Thyroid gland (tissue), 4 donors: ENCODE measurements at places on chromosomes 12 and 14. TPM values are rescaled to one million over a fixed set of nuclear protein-coding genes. Genes with fewer than 3 reads are reported as not detected.

The APOF gene
- total RNA-seq, result not detected

The SDS gene
- not detected for total RNA-seq

The STON2 gene
- total RNA-seq, result 104 TPM

GRCh38 chr12:25146686-25147085 lies 48.3 kb downstream of the DNAI7 start:
- H3K36me3 ChIP-seq, result no peaks in the 10 kb centered on the region
- no peak overlapping the region for H3K4me3 ChIP-seq
- DNase-seq, result no peak
- H3K4me1 ChIP-seq, result no peaks in the 10 kb centered on the region

GRCh38 chr12:49798248-49798647 lies 30.0 kb downstream of the NCKAP5L start:
- H3K27me3 ChIP-seq, result no peaks in the 10 kb centered on the region
- no peak overlapping the region for H3K27ac ChIP-seq
- H3K4me1 ChIP-seq, result no peaks in the 10 kb centered on the region
- peaks cover 36% of the 10 kb centered on the region for H3K36me3 ChIP-seq
- no peak for DNase-seq

- DNase-seq, result peak; percentile 94
- no peaks in the 10 kb centered on the region for H3K27me3 ChIP-seq
- peak overlapping the region; percentile 97 for H3K27ac ChIP-seq
- H3K36me3 ChIP-seq, result no peaks in the 10 kb centered on the region
These were observed 26.4 kb upstream of the GPR132 start for GRCh38 chr14:105091517-105092170.

- no peak for DNase-seq
- no peaks in the 10 kb centered on the region for H3K36me3 ChIP-seq
- peak overlapping the region; percentile 88 for H3K27ac ChIP-seq
- H3K27me3 ChIP-seq, result no peaks in the 10 kb centered on the region
- peaks cover 87% of the 10 kb centered on the region for H3K4me1 ChIP-seq
These were observed 1.0 kb upstream of the ACACB start for GRCh38 chr12:109115404-109115757.

DNA sequence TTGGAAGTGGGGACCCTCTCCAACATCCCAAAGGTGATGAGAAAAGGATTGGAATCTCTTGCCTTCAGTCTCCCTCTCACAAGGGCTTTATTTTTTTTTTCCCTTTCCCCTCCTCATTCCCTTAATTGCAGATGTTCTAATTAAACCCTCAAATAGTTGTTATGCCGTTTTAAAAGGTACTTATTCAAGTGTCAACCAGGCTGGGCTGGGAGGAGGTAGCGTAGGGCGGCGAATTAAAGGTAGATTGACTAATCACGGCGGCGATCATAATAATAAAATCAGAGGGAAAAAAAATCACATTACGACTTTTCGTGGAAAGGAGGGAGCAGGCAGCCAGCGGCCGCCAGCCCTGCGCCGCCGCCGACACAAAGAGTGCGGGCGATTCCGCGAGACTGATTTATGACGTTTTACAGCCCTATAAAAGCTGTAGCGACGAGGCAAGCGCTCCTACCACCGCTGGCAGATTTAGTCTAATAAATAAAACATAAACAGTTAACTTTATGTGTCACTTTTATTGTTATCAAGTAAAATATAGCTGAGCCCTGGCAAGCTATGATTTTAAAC lies 1.7 kb upstream of the HOXC4 start:
- H3K4me3 ChIP-seq, result no peak overlapping the region
- H3K36me3 ChIP-seq, result no peaks in the 10 kb centered on the region
- H3K4me1 ChIP-seq, result no peaks in the 10 kb centered on the region
- no peak for DNase-seq
- H3K27me3 ChIP-seq, result peaks cover 56% of the 10 kb centered on the region

GRCh38 chr12:50746431-50746830 lies 17.5 kb upstream of the ATF1 start:
- H3K27ac ChIP-seq, result no peak overlapping the region
- H3K27me3 ChIP-seq, result no peaks in the 10 kb centered on the region
- H3K4me3 ChIP-seq, result no peak overlapping the region
- peaks cover 37% of the 10 kb centered on the region for H3K36me3 ChIP-seq
- no peaks in the 10 kb centered on the region for H3K4me1 ChIP-seq
- DNase-seq, result no peak

- no peak overlapping the region for H3K27ac ChIP-seq
- no peak for DNase-seq
- H3K4me1 ChIP-seq, result no peaks in the 10 kb centered on the region
- no peaks in the 10 kb centered on the region for H3K27me3 ChIP-seq
- H3K4me3 ChIP-seq, result no peak overlapping the region
These were observed 29.0 kb upstream of the WDR89 start for GRCh38 chr14:63670692-63671091.

GRCh38 chr14:39912192-39913100 lies 480.2 kb upstream of the FBXO33 start:
- no peak for DNase-seq
- H3K27me3 ChIP-seq, result no peaks in the 10 kb centered on the region
- no peaks in the 10 kb centered on the region for H3K4me1 ChIP-seq
- no peak overlapping the region for H3K4me3 ChIP-seq

GRCh38 chr14:102264355-102264754 lies 40.6 kb downstream of the MOK start:
- no peaks in the 10 kb centered on the region for H3K4me1 ChIP-seq
- no peak overlapping the region for H3K4me3 ChIP-seq
- H3K27ac ChIP-seq, result no peak overlapping the region
- H3K36me3 ChIP-seq, result no peaks in the 10 kb centered on the region
- no peaks in the 10 kb centered on the region for H3K27me3 ChIP-seq
- no peak for DNase-seq

GRCh38 chr14:102075155-102075554 lies 11.7 kb downstream of the HSP90AA1 start:
- no peaks in the 10 kb centered on the region for H3K27me3 ChIP-seq
- no peak overlapping the region for H3K4me3 ChIP-seq
- peaks cover 18% of the 10 kb centered on the region for H3K36me3 ChIP-seq
- no peak for DNase-seq
- no peak overlapping the region for H3K27ac ChIP-seq
- H3K4me1 ChIP-seq, result no peaks in the 10 kb centered on the region

GRCh38 chr12:48816143-48816854 lies 2.0 kb upstream of the CACNB3 start:
- H3K4me3 ChIP-seq, result no peak overlapping the region
- DNase-seq, result peak; percentile 86
- peaks cover 31% of the 10 kb centered on the region for H3K4me1 ChIP-seq
- H3K27me3 ChIP-seq, result no peaks in the 10 kb centered on the region
- H3K36me3 ChIP-seq, result no peaks in the 10 kb centered on the region
- H3K27ac ChIP-seq, result peak overlapping the region; percentile 78
